ENCODE measurements at places on chromosomes 3 and 15. TPM values are rescaled to one million over a fixed set of nuclear protein-coding genes. Genes with fewer than 3 reads are reported as not detected.

Gene CCDC54
- not detected for total RNA-seq

Gene IL16
- not detected for total RNA-seq

Gene GOLGA6L24
- not detected for total RNA-seq

Gene GP9
- not detected for total RNA-seq

Gene GOLGA6L22
- total RNA-seq = not detected

Gene GOLGA8J
- total RNA-seq = not detected
